AG10803 (cell line): ENCODE measurements at places on chromosomes 1 and 21.

GRCh38 chr1:220347654-220348175 lies 75.5 kb upstream of the RAB3GAP2 start:
- DNase-seq, result no peak

DNA sequence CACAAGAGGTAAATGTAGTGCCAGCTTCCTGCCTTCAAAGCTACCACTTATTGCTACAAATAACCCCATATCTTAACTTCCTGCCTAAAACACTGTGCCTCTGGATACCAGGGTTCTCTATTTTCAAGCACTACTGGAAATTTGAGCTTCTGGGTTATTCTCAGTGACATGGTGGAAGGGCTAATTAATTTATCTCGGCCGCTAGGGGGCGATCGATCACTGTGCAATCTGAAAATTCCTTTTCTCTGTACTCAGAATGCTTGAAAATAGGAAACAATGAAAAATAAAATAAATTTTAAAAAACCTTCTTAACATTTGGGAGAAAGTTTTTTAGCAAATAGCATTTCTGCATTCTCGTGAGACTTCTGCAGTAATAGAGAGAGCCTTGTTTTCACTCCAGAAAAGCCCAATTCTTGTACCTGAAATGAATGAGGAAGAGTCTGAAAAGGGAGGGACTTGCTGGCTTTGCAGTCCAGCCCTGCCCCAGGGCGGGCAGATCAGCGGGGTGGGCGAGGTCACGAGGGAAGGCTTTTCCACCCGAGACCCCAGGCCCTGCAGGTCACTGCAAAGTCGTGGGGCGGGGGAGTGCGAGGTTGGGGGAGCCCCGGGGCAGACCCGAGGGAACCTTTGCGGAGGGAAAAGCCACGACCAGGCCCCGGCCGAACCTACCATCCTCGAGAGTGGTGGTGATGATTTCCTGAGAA lies 276.7 kb downstream of the PCP4 start:
- DNase-seq, result peak; percentile 36

- no peak for DNase-seq
These were observed 76.3 kb upstream of the CSF3R start for GRCh38 chr1:36559061-36559460.

DNA sequence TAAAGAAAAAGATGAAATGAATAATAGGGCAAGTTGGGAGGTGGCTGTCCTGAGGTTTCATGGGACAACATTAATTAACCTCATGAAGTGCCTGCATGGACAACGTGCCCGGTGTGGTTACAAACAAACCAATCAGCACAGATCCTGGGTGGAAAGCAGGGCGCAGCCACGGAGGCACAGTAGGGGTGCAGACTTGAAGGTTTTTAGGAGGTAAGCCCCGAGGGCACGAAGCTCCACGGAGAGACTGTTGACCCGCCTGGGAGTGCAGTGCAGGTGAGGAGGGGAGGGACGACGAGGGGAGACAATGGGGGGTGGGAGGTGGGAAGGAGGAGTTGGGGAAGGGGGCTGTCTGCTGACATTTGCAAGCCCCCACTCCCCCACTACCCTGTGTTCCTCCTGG lies 2.3 kb upstream of the RIPK4 start:
- DNase-seq, result no peak

DNA sequence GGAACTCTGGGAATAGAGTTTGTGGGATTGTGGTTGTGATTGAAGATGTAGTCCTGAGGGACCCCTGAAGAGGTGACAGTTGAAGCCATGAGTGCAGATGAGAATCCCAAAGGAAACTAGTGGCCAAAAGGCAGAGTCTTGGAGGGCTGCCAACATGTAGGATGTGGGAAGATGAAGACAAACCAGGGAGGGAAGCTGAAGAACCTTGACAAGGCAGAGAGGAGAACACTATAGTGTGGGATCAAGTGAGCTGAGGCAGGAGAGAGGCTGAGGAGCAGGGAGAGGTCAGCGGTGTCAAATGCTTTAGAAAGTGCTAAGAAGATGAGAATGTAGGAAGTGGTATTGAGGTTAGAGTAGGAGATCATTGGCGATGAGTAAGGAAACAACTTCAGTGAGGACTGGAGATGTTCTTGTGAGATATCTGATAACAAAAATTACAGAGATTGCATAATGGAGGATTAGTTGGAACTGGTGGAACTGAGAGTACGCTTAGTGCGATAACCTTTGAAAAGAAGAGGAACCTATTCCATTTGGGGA lies 88.5 kb upstream of the VCAM1 start:
- peak; percentile 88 for DNase-seq

- DNase-seq, result no peak
These were observed 94.0 kb downstream of the DMRTB1 start for GRCh38 chr1:53552981-53553733.

GRCh38 chr21:45035477-45035848 lies 38.9 kb upstream of the ADARB1 start:
- no peak for DNase-seq

GRCh38 chr1:209723756-209724693 lies 19.4 kb downstream of the HSD11B1 start:
- DNase-seq, result peak; percentile 26

DNA sequence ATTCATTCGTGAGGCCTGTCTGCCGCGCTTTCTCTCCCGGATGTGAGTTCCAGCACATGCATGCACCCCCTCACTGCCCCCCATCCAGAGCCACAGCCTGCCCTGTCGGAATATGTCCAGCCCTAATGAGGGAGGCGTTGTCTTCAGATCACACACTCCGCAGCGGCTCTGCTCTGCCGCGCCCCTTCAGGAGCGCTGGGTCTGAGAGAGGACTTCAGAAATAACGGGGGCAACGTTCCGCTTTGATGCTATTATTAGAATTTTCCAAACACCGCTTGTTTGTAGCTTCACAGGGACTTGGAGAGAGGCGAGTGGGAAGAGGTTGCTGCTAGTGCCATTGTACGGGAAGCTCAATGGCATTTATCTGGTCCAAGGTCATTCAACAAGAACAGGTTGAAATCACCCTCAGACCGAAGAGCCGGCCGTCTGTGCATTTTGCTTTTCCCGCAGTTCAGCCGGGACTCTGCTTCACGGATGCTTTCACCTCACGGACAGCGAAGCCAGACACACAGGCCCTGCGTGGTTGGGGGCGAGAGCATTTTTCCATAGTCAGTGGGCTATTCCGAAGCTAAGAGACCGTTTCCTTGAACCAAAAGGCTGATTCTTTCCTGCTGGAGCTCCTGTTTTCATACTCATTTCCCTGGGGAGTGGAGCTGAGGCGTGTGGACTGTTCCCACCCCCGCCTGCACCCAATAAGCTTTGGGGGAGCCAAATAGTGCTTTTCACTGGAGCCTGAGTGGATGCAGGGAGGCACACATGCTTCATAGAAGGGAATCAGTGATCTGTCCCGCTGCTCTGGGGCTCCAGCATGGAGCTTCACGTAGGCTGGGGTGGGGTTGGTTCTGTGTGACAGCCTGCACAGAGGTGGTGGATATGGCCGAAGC lies 69.7 kb downstream of the GALNT2 start:
- no peak for DNase-seq
